Small intestine (tissue), 16 donors: ENCODE measurements at places on chromosomes 4 and X. TPM values are rescaled to one million over a fixed set of nuclear protein-coding genes. Genes with fewer than 3 reads are reported as not detected.

GRCh38 chr4:112771-113170 lies 11.5 kb upstream of the ZNF718 start:
- no peaks in the 10 kb centered on the region for H3K27me3 ChIP-seq
- H3K27ac ChIP-seq = no peak overlapping the region
- H3K4me1 ChIP-seq = no peaks in the 10 kb centered on the region
- H3K36me3 ChIP-seq = no peaks in the 10 kb centered on the region
- H3K4me3 ChIP-seq = no peak overlapping the region
- DNase-seq = no peak

SPIN3 gene
- polyA plus RNA-seq = 3.2 TPM

GPC4 gene
- 1.3 TPM for polyA plus RNA-seq

NDNF gene
- not detected for polyA plus RNA-seq
